ENCODE measurements at places on chromosomes 11 and 22.

DNA sequence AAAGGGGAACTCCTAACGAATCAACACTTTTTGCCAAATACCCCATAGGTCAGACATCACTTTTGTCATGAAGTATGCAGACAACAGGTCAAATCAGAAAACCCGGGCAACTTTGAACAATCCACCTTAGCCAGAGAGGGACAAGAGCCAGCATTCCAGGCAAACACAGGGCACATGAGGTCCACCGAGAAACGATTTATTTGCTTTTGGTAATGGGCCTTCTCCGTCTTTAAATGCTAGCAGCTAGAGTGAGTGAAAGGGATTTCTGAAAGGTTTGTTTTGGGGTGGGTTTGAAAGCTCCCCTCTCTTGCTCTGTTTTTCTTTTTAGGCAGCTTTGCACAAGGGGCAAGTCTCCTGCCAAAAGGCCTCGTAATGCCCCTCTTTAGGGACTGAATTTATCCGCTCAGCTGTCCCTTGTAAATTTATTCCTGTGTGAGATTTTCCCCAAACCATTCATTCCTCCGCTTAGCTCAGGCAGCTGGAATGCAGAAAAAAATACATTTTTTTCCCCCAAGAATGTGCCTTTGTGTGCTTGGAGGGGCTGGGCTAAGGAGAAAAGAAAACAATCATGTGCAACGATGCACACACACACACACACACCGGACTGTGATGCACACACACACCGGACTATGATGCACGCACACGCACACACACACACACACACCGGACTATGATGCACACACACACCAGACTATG lies 196.9 kb downstream of the SNX19 start:
- DNase-seq, result no peak

DNA sequence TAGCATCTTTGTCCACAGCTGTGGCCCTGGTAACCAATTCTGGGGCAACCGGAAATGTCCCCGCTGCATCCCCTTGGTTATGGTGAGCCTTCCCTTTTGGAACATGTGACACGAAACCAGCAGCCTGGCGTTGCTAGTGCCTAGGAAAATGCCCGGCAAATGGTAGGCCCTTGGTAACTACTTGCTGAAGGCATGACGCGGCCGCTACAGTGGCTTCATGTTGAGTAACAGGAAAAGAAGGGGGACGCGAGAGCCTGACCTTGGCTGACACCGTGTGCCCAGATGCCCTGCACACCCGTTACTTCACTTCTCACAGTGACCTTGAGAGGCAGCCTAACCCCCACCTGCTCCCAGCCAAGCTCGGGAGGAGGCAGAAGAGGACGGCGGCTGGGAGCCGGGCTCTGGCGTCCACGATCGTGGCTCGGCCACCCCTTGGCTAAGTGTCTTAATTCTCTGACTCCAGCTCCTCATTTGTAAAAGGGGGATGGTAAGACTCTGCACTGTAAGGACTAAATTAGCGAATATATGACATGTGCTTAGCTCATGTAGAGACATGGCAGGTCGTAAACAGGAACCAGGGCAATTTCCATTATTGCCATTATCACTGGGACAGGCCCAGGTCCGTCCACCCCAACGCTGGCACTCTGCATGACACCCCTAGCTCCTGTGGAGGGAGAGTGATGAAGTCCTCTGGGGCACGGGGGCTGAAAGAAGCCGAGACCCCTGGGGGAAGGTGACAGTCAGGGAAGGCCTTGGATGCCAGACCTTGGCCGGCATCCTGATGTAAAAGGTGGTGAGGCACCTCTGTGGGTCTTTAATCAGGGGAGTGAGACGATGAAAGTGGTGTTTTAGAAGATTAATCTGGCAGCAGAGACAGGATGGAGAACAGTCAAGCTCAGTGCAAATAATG lies 18.9 kb downstream of the IFT27 start:
- no peak for DNase-seq

- no peak for DNase-seq
Measured at GRCh38 chr11:29293825-29294224, 723.0 kb downstream of the KCNA4 start.

GRCh38 chr22:41092847-41093411 lies 537 bp downstream of the EP300 start:
- no peak for DNase-seq
